Panc1 (cell line): ENCODE measurements at places on chromosomes 5 and 9. TPM values are rescaled to one million over a fixed set of nuclear protein-coding genes. Genes with fewer than 3 reads are reported as not detected.

The ADGRV1 gene
- total RNA-seq, result 0.49 TPM

DNA sequence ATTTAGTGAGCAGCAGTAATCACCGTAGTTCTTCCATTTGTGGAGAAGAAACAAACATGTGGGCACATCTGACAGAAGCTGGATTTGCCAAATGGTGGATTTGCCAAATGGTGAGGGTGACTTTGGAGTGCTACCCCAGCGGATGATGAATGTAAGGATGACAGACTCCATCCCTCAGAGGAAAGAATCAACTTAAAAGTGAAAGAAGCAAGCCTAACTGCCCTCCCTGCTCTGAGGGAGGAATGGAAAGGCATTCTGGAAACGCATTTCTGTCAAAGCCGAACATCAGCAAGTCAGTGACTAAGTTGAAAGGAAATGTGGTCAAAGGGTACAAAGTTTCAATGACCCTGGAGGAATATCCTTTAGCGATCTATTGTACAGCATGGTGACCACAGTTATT lies 143.5 kb downstream of the GPBP1 start:
- no peaks in the 10 kb centered on the region for H3K36me3 ChIP-seq
- no peaks in the 10 kb centered on the region for H3K27me3 ChIP-seq
- H3K4me1 ChIP-seq, result no peaks in the 10 kb centered on the region
- no peak for DNase-seq
- peak overlapping the region; percentile 24; the same call in 1 of the 2 replicates for H3K27ac ChIP-seq
- H3K4me3 ChIP-seq, result no peak overlapping the region

- DNase-seq, result no peak
- no peaks in the 10 kb centered on the region; the same call in 1 of the 2 replicates for H3K4me1 ChIP-seq
- H3K27ac ChIP-seq, result no peak overlapping the region
Measured at GRCh38 chr5:135881819-135882218, 13.8 kb downstream of the IL9 start.

DNA sequence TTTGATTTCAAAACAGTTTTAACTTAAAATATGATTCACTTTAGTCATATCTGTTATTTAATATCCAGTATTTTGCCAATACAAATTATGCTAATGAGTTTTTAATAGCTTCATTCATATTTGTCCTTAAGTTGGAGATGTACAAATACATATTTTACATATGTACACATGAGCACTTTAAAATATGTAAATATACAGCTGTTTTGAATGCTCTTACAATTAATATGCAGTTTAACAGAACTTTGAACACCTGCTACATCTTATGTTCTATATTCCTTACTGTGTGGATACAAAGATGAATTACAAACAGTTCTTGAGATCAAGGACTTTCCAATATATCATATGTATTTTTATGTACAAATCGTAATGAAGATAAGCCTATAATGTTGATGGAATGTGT lies 74.0 kb downstream of the CHSY3 start:
- no peaks in the 10 kb centered on the region for H3K36me3 ChIP-seq
- no peak overlapping the region for H3K4me3 ChIP-seq
- H3K27ac ChIP-seq, result no peak overlapping the region
- no peaks in the 10 kb centered on the region for H3K4me1 ChIP-seq

- no peaks in the 10 kb centered on the region for H3K27me3 ChIP-seq
- no peak overlapping the region for H3K27ac ChIP-seq
- no peak for DNase-seq
- no peak overlapping the region for H3K4me3 ChIP-seq
- H3K36me3 ChIP-seq, result no peaks in the 10 kb centered on the region
Measured at GRCh38 chr9:115957585-115957984, 196.0 kb upstream of the PAPPA start.

The NPDC1 gene
- total RNA-seq, result 43.5 TPM

DNA sequence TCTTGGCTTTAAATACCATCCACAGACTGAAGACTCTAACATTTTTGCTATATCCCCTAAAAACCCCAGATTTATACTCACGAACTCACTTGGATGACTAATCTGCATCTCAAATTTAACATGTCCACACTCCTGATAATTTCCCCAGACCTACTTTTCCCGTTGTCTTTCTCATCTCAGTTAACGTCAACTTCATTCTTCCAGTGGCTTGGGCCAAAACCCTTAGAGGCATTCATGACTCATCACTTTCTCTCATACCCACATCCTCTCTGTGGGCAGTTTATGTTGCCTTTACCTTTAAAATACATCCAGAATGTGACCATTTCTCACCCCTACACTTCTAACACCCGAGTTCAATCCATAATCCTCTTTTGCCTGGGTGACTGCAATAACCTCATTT lies 96.7 kb downstream of the EDIL3 start:
- H3K27me3 ChIP-seq, result no peaks in the 10 kb centered on the region
- no peaks in the 10 kb centered on the region for H3K36me3 ChIP-seq
- H3K27ac ChIP-seq, result 0 out of 2 replicates have a peak overlapping the region, but pooled peaks have one; percentile 29
- no peaks in the 10 kb centered on the region; the same call in 1 of the 2 replicates for H3K4me1 ChIP-seq

The GPR151 gene
- total RNA-seq, result not detected

- peak; percentile 61 for DNase-seq
- H3K4me1 ChIP-seq, result no peaks in the 10 kb centered on the region
- no peak overlapping the region for H3K27ac ChIP-seq
- no peaks in the 10 kb centered on the region for H3K27me3 ChIP-seq
- H3K36me3 ChIP-seq, result no peaks in the 10 kb centered on the region
Measured at GRCh38 chr5:137344723-137345322, 154.3 kb downstream of the SPOCK1 start.

GRCh38 chr9:90974016-90974415 lies 172.4 kb downstream of the SYK start:
- no peak for DNase-seq
- H3K36me3 ChIP-seq, result no peaks in the 10 kb centered on the region
- no peaks in the 10 kb centered on the region for H3K27me3 ChIP-seq
- H3K4me1 ChIP-seq, result no peaks in the 10 kb centered on the region
- H3K4me3 ChIP-seq, result no peak overlapping the region
- H3K27ac ChIP-seq, result no peak overlapping the region

DNA sequence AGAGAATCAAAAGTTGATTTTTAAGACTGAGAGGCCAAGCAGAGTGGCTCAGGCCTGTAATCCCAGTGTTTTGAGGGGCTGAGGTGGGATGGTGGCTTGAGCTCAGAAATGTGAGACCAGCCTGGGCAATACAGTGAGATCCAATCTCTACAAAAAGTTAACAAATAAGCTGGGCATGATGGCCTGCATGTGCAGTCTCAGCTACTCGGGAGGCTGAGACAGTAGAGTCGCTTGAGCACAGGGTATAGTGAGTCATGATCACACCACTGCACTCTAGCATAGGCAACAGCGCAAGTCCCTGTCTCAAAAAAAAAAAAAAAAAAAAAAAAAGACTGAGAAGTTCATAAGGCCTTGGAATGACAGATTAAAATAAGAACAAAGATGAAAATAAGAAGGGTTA lies 177.2 kb downstream of the TMEM232 start:
- no peaks in the 10 kb centered on the region; the same call in 1 of the 2 replicates for H3K27me3 ChIP-seq
- DNase-seq, result peak; percentile 32
- no peaks in the 10 kb centered on the region for H3K4me1 ChIP-seq
- no peak overlapping the region for H3K27ac ChIP-seq
- no peaks in the 10 kb centered on the region for H3K36me3 ChIP-seq

The TPM2 gene
- 544 TPM for total RNA-seq

GRCh38 chr5:149217096-149217802 lies 54.4 kb upstream of the AFAP1L1 start:
- H3K27ac ChIP-seq, result no peak overlapping the region
- no peak overlapping the region for H3K4me3 ChIP-seq
- no peaks in the 10 kb centered on the region for H3K4me1 ChIP-seq
- DNase-seq, result no peak
- H3K27me3 ChIP-seq, result no peaks in the 10 kb centered on the region

- DNase-seq, result peak; percentile 52
- H3K4me3 ChIP-seq, result peak overlapping the region; percentile 54
- H3K27ac ChIP-seq, result peak overlapping the region; percentile 84
Measured at GRCh38 chr9:32551276-32552051, 663 bp upstream of the SMIM27 start.

- no peaks in the 10 kb centered on the region for H3K4me1 ChIP-seq
- H3K36me3 ChIP-seq, result no peaks in the 10 kb centered on the region
- no peaks in the 10 kb centered on the region for H3K27me3 ChIP-seq
- no peak for DNase-seq
Measured at GRCh38 chr5:34058532-34058931, 15.5 kb upstream of the C1QTNF3 start.

The IL11RA gene
- total RNA-seq, result 21.6 TPM

GRCh38 chr9:91407580-91408318 lies 15.9 kb downstream of the NFIL3 start:
- no peaks in the 10 kb centered on the region for H3K4me1 ChIP-seq
- no peaks in the 10 kb centered on the region for H3K27me3 ChIP-seq
- no peaks in the 10 kb centered on the region for H3K36me3 ChIP-seq
- DNase-seq, result no peak
- H3K4me3 ChIP-seq, result no peak overlapping the region
- H3K27ac ChIP-seq, result no peak overlapping the region

The SPOCK1 gene
- total RNA-seq, result 15.6 TPM

The COL27A1 gene
- 5.1 TPM for total RNA-seq
